ENCODE measurements at places on chromosomes 16 and 17.

DNA sequence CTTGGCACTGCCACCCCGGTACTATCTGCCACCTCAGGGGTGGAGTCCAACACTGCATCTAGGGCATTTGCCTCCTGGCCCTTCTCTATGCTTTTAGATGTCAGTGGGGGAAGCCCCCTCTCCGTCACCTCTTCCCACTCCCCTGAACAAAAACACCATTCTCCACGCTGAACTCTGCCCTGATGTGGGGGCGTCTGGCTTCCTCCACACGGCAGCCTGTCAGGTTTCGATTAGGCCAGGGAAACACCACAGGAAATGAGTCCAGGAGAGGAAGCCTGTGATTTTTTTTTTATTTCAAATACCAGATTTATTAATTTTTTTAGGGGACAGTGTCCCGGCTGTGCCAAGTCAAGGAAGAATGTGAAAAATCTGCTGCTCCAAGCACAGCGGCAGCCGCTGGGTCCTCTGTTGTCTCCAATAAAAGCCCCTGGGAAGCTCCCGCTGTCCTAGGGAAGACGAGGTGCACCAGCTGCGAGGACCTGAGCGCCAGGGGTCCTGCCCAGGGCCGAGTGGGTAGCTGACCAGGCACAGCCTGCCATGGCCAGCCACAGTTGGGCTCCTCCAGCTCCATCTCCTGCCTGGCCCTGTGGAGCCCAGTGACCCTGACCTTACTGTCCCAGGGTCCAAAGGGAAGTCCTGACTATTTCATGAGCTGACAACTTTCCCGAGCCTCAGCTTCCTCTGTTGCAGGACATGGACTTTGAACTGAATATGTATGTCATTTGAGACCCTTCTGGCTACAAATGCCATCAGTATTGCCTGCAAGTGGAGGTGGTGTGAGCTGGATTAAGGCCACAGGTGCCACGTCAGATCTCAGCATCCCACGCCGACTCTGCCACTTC is 336.7 kb downstream of the FOXL1 start:
- DNase-seq = no peak

DNA sequence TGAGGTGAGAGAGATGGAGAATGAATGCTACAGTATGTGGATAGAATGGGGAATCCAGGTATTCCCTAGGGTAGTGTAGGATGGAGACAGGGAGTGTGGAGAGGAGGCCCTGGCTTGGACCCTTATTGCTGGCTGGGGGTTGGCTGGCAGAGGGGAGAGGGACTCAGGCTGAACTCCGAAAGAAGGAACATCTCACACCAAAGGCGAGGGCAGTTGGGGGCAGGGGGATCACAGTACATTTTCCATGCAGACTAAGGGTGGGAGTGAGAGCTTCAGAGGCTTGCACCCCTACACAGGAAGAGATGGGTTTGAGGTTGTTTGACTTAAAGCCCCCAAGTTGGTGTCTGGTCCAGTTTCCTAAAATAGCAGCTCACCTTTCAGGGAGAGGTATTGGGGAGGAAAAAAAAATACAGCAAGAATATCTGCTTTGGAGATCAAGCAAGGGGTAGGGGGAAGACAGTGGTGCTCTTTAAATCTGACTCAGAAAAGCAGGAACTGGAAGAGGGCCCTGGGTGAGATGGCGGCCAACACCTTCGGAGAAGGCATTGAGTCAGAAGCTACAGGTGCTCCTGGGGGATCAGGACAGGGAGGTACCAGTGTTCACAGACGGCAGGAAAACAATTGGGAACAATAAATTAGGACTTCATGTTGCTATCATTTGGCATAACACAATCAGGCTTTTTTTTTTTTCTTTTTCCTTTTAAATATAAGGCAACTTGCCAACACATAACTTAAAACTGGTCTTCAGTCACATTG is 12.4 kb downstream of the TRAF4 start:
- no peak for DNase-seq

GRCh38 chr16:8819411-8820034 is 21.9 kb downstream of the PMM2 start:
- no peak for DNase-seq

GRCh38 chr17:2157675-2158395 is 102.9 kb downstream of the HIC1 start:
- DNase-seq = no peak

DNA sequence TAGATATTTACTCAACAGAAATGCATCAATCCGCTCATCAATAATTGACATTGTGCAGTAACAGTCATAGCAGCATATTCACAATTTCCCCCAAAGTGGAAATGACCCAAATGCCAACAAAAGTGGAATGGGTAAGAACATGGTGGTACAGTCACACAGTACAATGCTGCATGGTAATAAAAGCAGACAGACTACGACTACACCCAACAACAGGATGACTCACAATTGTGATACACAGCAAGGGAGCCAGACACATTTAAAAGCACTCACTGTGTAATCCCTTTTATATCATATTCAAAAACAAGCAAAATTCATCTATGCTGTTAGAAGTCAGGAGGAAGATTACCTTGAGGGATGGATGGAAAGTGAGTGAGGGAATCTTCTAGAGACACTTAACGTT is 76.5 kb upstream of the NUDT7 start:
- no peak for DNase-seq

- no peak for DNase-seq
Observed at GRCh38 chr16:54437401-54437800, 150.8 kb upstream of the IRX3 start.

DNA sequence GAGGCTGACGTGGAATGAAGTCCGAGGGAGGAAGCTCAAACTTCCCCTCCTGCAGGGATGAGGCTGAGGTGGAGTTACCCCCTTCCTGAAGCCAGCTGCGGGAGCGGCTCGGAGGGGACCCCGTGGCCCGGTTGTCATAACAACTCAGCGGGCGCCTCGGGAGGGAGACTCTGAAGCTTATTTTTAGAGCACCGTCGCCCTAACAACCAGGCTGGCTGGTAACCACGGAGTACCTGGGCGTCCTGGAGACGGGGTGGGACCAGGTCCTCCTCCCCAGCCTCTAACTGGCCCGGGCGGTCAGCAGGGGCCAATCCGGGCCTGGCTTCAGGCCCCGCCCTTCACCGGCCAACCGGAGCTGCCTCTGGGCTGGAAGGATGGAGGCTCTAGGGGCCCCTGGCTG is 27.7 kb downstream of the NECAB2 start:
- DNase-seq = no peak

GRCh38 chr16:60642956-60643355 is 1393.3 kb downstream of the CDH8 start:
- DNase-seq = no peak

GRCh38 chr16:49937886-49938285 is 82.0 kb upstream of the ZNF423 start:
- DNase-seq = no peak

- DNase-seq = no peak
Observed at GRCh38 chr17:44688675-44689476, 700 bp downstream of the CCDC43 start.

GRCh38 chr17:8048236-8048635 is 9.4 kb downstream of the ALOX15B start:
- DNase-seq = no peak

GRCh38 chr17:70086516-70086915 is 11.5 kb downstream of the KCNJ16 start:
- no peak for DNase-seq

DNA sequence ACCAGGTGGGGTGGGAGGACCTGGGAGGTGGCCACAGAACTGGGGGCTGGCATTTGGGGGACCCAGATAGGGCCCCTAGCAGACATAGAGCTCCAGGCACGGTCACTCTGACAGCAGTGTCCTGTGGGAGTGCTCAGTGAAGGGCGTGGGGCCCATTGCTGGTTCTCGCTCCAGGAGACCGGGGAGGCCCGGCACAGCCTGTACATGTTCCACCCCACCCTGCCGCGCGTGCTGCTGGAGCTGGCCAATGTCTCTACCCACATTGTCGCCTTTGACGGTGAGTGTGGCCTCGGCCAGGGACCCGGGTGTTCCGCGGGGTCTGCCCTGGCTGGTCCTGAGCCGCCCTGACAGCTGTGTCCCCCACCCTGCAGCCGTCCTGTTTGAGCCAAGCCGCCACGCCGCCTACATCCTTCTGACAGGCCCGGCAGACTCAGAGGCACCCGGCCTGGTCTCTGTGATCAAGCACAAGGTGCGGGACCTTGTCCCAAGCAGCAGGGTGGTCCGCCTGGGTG is 11.2 kb downstream of the RGS11 start:
- DNase-seq = no peak

DNA sequence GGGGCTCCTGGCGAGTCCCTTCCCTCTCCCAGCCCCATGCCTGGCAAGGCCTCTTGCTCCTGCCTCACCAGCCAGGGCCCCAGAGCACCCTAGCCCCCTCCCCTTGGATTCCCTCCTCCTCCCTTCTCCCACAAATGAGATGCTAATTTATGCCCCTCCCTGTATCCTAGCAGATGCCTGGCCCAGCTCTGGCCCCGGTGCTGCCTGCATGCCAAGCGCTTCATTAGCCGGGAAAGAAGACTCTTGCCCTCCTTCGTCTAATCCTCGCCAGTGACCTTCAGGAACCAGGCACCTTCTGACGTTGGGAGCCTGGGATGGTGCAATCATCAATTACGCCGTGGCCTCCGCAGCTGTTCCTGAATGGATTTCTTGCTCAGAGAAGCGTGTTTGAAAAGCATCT is 127.8 kb downstream of the SDK2 start:
- DNase-seq = no peak

GRCh38 chr17:6603744-6604325 is 36.7 kb downstream of the KIAA0753 start:
- no peak for DNase-seq

DNA sequence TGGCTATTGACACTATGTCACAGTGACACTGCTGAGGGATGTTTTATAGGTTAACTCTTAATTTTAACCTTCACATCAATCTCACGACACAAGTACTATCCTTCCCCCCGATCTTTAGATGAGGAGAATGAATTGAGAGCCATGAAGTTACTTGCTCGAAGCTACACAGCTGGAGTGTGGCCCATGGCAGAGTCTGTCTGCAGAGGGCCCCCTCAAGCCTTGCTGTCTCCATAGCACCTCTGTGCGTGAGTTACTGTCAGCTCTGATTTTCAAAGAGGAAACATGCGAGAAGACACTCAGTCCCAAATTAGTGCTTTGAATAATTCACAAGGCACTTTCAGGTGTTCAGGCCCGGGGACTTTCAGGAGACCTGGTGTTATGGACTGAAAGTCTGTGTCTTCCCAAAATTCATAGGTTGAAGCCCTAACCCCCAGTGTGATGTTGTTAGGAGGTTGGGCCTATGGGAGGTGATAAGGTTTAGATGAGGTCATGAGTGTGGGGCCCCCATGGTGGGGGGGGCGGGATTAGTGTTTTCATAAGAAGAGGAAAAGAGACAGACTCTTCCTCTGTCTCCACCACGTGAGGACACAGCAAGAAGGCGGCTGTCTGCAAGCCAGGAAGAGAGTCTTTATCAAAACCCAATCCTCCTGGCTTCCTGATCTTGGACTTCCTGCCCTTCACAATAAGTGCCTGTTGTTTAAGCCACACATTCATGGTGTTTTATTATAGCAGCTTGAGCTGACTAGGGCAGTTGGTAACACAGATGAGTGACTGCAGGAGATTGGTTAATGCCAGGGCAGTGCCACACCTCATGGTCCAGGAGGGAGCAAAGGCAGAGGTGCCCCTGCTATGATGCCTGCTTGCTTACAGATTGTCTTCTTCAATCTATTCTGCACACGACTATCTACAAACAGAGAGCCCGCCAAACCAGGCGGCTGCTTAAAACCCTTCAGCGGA is 281.8 kb downstream of the HAPSTR1 start:
- no peak for DNase-seq

GRCh38 chr17:57442401-57442823 is 186.1 kb downstream of the MSI2 start:
- DNase-seq = no peak

DNA sequence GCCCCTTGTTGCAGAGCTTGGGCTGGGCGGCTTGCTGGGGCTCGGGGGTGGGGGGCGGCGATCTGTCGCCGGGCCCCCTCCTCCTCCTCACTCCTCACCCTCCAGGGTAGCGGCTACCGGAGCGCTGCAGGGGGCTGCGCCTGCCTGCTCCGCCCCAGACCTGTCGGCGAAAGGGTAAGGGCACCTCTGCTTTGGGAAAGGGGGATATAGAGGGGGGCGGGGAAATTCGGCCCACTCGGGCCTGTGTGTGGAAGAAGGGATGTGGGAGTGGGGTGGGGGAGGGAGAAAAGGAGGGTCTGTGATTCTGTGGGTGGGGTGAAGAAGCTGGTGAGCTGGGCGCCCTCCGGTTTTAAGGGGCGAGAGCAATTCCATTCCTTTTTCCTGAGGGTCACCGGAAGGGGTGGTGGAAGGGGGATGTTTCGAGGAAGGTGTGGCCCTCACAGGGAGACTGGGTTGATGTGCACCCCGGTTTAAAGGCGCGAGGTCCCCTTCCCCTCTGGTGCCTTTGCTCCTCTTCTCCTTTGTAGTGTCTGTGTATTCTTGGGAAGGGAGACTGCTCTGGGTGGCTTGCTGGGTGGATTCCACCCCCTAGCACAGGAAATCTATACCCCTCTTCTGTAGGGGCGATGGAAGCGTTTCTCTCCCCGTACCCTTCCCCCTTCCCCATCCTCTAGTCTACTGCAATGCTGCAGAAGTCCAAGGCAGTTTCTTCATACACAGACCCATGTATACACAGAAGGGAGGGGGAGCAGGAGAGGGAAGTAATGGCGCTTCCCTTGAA is 878 bp downstream of the TAOK1 start:
- DNase-seq = peak; percentile 2

DNA sequence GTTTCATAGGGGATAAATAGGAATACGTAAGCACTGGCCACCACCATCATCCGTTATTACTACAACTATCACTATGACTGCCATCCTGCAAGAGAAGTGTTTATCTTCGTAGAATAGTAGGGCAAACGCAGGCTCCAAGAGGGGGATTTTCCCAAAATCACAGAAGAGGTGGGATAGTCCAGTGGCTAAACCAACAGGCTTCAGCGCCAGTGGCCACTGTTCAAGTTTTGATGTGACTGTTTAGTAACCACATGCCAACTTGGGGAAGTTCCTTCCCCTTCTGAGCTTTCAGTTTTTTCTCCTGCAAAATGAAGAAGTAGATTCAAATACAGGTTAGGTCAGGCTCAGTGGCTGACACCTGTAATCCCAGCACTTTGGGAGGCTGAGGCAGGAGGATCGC is 60.7 kb upstream of the GRIN2A start:
- no peak for DNase-seq

DNA sequence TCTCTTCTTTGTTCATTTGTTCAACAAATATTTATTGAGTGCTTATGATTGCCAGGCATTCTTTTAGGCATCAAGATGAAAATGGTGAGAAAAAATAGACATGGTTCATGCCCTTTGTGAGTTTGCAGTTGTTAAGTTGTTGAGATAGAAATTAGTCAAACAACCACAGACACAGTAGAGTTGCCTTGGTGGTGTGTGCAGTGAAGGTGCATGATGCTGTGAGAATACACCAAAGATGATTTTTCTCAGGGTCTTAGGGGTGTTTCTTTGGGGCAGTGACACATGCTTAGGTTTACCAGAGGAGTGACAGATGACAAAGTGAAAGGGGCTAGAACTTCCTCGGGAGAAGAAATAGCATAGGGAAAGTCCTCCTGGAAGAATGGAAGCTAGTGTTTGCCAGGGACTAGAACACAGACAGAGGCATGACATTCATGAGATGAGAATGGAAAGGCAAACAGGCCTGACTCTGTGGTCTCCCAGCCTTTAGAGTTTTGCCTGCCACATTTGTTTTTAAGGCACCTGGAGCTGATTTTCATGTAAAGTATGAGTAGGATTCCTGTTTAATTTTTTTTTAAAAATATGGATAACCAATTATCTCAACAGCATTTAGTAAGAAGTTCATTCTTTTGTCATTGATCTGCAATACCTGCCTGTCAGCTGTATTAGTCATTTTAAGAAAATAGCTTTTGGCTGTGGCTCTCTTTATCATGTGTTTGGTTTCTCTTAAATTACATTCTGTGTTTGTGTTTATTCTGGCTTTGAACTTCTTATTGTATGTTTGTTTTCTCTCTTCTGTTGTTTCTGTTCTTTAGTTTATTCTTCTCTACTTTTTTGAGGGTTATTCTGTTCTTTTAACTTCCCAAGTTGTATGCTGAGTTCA is 36.6 kb downstream of the CYLD start:
- no peak for DNase-seq
